PC-3 (cell line): ENCODE measurements at places on chromosomes 16 and 17. TPM values are rescaled to one million over a fixed set of nuclear protein-coding genes. Genes with fewer than 3 reads are reported as not detected.
A peak's percentile ranks its signal among the peaks of the same experiment; 100 is the strongest.

DNA sequence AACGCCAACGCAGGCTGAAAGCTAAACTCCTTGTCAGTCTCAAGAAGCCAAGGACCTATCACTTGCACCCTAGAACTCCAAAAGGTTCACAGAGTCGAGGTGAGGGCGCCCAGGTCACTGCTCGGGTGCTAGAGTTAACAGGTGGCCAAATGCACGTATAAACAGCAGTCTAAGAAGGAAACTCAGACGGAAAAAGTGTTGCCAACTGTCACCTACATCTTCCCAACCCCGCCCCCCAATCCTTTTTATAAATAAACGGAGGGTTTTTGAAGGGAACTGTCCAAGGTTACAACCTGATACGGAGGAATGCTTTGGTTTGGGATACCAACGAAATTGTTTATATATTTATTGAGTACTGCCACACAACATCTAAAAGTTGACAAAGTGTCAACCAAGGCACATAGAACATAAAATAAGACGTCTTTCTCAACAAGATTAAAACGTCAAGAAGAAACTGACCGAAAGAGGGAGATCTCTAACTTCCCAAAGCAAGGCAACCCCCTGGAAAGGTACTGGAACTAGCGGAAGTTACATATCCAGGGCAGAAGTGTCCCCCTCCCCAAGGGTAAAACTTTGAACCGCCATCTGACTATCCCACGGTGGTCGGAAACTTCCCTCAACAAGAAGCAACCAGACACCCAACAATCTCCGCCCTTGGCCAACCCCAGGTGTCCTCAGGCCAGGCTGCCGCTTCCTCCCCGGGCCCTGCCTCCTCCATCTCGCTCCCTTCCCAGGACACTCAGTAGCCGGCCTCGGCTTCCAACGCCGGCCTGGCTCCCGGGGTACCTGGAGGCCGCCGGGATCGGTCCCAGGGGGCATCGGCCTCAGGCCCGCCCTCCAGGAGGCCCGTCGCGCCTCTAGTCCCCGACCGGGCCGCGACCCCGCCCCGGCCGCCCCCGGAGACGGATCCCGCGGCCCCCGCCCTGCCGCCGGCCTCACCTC is 982 bp downstream of the SPAG9 start:
- H3K4me1 ChIP-seq: peaks cover 35% of the 10 kb centered on the region
- H3K27ac ChIP-seq: peak overlapping the region; percentile 65
- H3K27me3 ChIP-seq: no peaks in the 10 kb centered on the region
- peak overlapping the region; percentile 98 for H3K4me3 ChIP-seq
- peak; percentile 58 for DNase-seq
- H3K36me3 ChIP-seq: no peaks in the 10 kb centered on the region

- no peaks in the 10 kb centered on the region for H3K36me3 ChIP-seq
- peaks cover 62% of the 10 kb centered on the region for H3K27me3 ChIP-seq
- H3K27ac ChIP-seq: no peak overlapping the region
- no peaks in the 10 kb centered on the region for H3K4me1 ChIP-seq
- DNase-seq: peak; percentile 64
Observed at GRCh38 chr17:73506470-73507435, 137.5 kb downstream of the SDK2 start.

DNA sequence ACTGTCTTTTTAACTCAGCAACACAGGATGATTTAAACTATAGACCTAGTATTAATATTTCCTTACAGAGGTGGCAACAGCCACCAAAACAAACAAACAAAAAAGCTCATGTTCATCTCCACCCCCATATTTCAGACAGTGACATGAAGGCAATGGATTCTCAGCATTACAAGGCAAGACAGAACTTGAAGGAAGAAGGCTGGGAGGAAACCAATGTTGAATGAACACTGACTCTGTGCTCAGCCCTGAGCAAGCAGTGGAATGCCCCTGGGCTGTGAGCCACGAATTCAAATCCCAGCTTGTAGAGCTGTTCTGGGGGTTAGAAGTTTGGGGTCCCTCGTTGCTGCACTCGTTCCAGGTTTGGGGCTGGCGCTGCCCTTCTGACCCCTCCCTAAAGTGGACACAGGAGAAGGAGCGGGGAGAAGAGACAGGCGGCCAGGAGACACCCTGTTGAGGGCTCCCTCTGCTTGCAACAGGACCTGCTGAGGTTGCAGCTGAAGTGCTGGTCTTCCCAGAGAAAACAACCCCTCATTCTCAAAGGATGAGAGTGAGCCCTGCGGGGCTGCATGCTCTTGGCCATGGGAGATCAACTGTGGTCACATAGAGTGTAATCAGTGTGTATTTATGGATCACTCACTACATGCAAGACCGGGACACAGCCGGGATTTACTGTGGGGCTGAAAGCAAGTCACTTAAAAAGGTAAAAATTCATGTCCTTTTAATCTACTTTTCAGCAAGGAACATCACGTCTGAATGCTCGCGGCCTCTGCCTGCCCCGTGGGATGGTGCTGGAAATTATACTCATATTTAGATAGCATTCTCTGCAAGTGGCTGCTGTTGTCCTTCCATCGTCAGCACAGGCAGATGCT is 34.3 kb downstream of the MYH3 start:
- no peak overlapping the region for H3K27ac ChIP-seq
- no peaks in the 10 kb centered on the region for H3K36me3 ChIP-seq
- no peaks in the 10 kb centered on the region for H3K4me1 ChIP-seq
- DNase-seq: no peak

DNA sequence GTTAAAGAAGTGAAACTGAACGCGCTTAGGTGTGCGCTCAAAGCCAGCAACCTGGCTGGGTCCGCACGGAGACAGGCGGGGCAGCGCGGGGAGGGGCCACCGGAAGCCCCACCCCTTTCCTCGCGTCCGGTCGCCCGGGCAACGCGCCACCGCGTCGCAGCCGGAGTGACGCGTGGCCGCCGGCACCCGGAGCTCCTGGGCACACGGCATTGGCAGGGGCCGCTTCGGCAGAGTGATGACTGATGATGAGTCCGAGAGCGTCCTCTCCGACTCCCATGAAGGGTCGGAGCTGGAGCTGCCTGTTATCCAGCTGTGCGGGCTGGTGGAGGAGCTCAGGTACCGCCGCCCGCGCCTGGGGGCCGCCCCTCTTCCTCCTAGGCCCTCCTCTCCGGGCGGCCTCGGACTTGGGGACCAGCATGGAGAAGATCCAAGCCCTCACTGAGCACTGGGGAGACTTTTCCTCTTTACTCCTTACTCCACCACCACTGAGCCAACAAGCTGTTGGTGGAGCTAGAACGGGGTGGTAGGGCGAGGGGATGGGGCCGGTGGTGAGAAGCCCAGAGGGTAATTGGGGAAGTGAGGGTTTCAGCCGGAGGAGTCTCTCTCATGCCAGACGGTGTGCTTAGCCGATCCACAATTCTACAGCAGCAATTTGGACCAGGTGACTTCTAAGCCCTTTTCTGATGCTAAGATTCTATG is 44.9 kb downstream of the PRSS54 start:
- peak overlapping the region; percentile 39; the same call in 1 of the 2 replicates for H3K27ac ChIP-seq
- peak overlapping the region; percentile 91 for H3K4me3 ChIP-seq
- no peaks in the 10 kb centered on the region for H3K4me1 ChIP-seq
- H3K36me3 ChIP-seq: no peaks in the 10 kb centered on the region

DNA sequence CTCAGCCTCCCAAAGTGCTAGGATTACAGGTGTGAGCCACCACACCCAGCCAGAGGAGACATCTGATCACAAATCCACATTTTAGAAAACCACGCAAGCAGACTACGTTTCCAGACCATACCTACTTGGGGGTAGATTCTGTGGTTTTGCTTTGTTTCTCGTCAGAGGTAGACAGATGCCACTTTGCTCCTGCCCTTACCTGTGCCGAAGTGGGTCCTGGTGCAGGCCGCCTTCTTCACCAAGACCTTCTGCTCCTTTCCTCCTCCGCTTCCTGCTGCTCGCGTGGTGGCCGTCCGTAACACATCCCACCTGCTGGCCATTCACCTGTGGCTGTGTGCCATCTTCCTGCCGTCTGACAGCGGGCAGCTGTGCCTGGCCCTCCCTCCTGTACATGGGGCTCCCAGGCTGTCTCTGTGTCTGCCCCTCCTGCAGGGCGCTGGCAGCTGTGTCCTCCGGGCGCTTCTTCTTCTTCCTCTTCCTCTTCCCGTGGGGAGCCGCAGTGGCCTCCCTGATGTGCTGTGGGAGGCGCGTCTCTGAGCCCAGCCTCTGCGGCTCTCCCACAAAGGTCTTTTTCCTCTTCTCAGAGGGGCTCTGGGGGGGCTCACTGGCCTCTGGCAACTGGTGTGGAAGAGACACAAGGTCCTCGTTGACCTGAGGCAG is 21.2 kb upstream of the CYTH1 start:
- H3K4me1 ChIP-seq: no peaks in the 10 kb centered on the region
- DNase-seq: no peak
- no peaks in the 10 kb centered on the region for H3K27me3 ChIP-seq
- H3K36me3 ChIP-seq: peaks cover 72% of the 10 kb centered on the region

- H3K4me3 ChIP-seq: no peak overlapping the region
- no peaks in the 10 kb centered on the region for H3K36me3 ChIP-seq
- H3K4me1 ChIP-seq: peaks cover 20% of the 10 kb centered on the region
- DNase-seq: peak; percentile 21
Observed at GRCh38 chr16:50265260-50265659, 1.1 kb upstream of the ADCY7 start.

DNA sequence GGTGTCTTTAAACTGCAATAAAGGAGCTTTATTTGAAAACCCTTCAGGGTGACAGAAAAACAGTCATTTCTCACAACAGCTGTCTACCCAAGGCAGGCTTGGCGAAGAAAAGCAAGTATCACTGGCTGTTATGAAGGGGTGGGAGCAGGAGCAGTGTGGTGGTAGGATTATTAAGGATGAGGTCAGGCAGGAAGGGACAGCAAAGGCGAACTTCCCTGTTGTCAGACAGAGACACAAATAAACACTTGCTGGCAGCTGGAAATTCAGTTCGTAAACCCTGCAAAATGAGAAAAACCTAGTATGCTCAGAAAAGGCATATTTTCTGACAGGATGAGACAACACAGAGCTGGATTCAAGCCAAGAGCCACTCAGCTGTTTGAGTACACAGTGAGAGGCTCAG is 416.3 kb upstream of the CDH5 start:
- H3K27me3 ChIP-seq: no peaks in the 10 kb centered on the region
- no peak overlapping the region for H3K27ac ChIP-seq
- DNase-seq: peak; percentile 6
- no peak overlapping the region for H3K4me3 ChIP-seq
- H3K4me1 ChIP-seq: no peaks in the 10 kb centered on the region

GRCh38 chr16:53933407-53933806 is 229.5 kb downstream of the FTO start:
- H3K4me1 ChIP-seq: no peaks in the 10 kb centered on the region
- H3K27ac ChIP-seq: no peak overlapping the region
- no peaks in the 10 kb centered on the region; the same call in 1 of the 2 replicates for H3K36me3 ChIP-seq
- no peak for DNase-seq
- H3K4me3 ChIP-seq: no peak overlapping the region
- no peaks in the 10 kb centered on the region for H3K27me3 ChIP-seq

DNA sequence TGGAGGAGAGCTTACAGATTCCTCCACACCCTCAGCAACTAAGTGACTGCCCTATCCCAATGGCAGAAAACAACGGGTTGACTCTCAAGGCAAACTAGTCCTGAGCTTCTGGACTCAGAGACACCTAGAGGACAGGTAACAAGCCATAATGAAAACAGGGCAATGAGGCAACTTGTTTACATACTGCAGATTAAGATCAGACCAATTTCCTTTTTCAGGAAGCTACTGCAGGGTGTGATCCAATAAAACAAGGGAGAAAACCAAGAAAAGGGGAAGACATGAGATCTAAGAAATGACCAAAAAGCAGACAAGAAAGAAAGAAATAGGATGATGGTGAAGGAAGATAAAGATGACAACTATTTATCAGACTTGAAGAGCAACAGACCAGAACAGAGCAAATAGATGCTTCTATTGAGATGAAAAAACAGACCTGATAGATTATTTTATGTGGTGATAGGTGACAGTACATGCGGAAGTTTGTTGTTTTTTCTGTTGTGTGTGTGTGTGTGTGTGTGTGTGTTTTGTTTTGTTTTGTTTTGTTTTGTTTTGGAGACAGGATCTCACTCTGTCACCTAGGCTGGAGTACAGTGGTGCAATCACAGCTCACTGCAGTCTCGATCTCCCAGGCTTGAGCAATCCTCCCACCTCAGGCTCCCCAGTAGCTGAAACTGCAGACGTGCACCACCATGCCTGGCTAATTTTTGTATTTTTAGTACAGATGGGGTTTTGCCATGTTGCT is 120.7 kb downstream of the GAS7 start:
- DNase-seq: no peak
- no peaks in the 10 kb centered on the region for H3K36me3 ChIP-seq
- H3K4me3 ChIP-seq: no peak overlapping the region
- H3K27me3 ChIP-seq: peaks cover 19% of the 10 kb centered on the region
- no peak overlapping the region for H3K27ac ChIP-seq

DNA sequence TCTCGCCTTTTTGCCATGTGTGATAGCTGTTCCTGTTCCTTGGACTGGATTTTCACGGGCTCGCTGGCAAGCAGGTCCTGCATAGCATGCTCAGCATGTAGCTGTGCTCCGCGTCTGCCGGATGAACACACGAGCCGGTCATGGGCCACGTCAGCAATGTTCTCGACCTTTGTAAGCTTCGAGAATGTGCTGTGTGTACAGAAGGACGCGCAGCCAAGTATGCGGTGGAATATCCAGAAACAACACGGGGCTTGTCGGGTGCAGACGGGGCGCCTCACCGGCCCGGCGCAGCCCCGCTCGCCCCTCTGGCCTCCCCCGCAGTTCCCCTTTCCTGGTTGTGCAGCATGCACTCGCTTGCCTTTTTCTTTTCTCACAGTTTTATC is 42.2 kb downstream of the RPTOR start:
- no peaks in the 10 kb centered on the region for H3K36me3 ChIP-seq
- no peaks in the 10 kb centered on the region for H3K27me3 ChIP-seq
- no peak overlapping the region for H3K4me3 ChIP-seq
- H3K27ac ChIP-seq: no peak overlapping the region
- peaks cover under 1% of the 10 kb centered on the region; the same call in 1 of the 2 replicates for H3K4me1 ChIP-seq
- no peak for DNase-seq

DNA sequence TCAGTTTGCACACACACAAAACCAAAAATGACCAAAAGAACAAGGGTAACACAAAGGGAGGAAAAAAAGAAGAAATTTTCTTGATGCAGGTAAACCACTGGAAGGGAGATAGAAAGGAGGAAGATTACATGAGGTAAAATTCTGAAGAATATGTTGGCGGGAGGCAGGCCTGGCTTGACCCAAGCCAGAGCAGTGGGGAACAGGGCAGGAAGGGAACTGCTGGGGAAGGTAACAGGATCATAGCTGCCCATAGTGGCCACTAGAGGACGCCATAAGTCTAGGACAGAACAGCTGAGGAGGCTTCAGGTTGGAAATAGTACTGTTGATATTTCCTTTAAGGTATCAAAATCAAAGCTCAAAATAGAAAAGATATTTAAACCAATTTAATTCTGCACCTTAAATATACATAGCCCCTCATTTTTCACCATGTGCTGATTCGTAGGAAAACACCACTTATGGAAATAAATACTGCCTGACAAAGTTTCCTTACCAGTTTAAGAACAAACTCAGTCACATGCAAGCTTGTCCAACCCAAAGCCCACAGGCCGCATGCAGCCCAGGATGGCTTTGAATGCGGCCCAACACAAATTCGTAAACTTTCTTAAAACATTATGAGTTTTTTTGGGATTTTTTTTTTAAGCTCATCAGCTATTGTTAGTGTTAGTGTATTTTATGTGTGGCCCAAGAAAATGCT is 15.5 kb downstream of the VPS35 start:
- H3K4me1 ChIP-seq: no peaks in the 10 kb centered on the region
- peaks cover 18% of the 10 kb centered on the region for H3K36me3 ChIP-seq
- no peaks in the 10 kb centered on the region for H3K27me3 ChIP-seq
- no peak overlapping the region for H3K27ac ChIP-seq

GRCh38 chr16:68283346-68283745 is 19.0 kb downstream of the SLC7A6 start:
- no peaks in the 10 kb centered on the region for H3K27me3 ChIP-seq
- peaks cover 10% of the 10 kb centered on the region; the same call in 1 of the 2 replicates for H3K36me3 ChIP-seq
- peaks cover 13% of the 10 kb centered on the region for H3K4me1 ChIP-seq
- no peak overlapping the region for H3K27ac ChIP-seq
- H3K4me3 ChIP-seq: no peak overlapping the region
- no peak for DNase-seq

Gene DNAH17
- 0.04 and 0.23 TPM in 2 replicates for total RNA-seq

Gene TANGO6
- total RNA-seq: 9.4 and 17.7 TPM in 2 replicates

Gene SLC52A1
- not detected in 2 replicates for total RNA-seq

Gene KIFC3
- total RNA-seq: 32.6 and 42.2 TPM in 2 replicates
